GM23248 (cell line): ENCODE measurements at places on chromosomes 6 and 20. TPM values are rescaled to one million over a fixed set of nuclear protein-coding genes. Genes with fewer than 3 reads are reported as not detected.

The SLC35D3 gene
- not detected in 2 replicates for polyA plus RNA-seq

The SH3BGRL2 gene
- polyA plus RNA-seq = 1.1 TPM in 2 replicates

The PRND gene
- polyA plus RNA-seq = not detected in 2 replicates

The LPA gene
- not detected in 2 replicates for polyA plus RNA-seq

The RAET1G gene
- 15.5 and 15.8 TPM in 2 replicates for polyA plus RNA-seq
